Stimulated activated CD8-positive, alpha-beta memory T cell treated with anti-CD3 and anti-CD28 coated beads, Interleukin-4, amount 100 ng/mL, for 48 hours (primary cell): ENCODE measurements at places on chromosomes 6 and 20.

DNA sequence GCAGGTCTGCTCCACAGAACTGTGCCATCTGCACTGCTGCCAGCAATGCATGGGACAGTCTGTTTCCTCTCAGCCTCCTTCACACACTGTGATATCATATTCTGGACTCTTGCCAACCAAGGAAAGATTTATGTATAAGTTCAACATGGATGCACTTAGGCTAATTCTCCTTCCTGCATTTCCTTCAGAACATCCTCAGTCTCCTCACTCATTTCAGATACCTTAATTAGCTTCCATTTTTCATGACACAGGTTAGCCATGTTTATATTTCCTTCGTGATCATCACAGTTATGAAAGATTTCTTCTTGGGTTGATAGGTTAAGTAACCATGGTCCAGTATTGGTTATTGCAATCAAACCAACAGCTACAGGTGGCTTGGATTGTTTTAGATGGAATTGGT is 46.4 kb upstream of the DDR1 start:
- DNase-seq: no peak

DNA sequence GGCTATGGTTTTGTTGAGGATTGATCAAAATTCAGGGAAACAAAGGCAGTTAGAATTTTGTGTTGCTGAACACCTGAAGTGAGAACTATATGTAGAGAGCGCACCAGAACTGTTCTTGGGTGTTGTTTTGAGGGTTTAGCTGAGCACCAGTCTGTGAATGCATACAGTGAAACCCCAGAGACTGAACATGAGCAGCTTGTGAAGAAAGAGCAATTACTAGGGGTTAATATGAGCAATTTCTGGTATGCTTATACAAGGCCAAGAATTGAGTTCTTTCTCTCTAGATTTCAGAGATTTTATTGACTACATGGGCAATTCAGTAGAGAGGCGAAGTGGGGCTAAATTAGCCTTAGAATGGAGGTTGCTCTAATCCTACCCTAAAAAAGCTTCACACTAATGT is 93.9 kb downstream of the CD2AP start:
- no peak for DNase-seq

- no peak for DNase-seq
Measured at GRCh38 chr6:29797135-29797534, 30.5 kb upstream of the HLA-G start.

DNA sequence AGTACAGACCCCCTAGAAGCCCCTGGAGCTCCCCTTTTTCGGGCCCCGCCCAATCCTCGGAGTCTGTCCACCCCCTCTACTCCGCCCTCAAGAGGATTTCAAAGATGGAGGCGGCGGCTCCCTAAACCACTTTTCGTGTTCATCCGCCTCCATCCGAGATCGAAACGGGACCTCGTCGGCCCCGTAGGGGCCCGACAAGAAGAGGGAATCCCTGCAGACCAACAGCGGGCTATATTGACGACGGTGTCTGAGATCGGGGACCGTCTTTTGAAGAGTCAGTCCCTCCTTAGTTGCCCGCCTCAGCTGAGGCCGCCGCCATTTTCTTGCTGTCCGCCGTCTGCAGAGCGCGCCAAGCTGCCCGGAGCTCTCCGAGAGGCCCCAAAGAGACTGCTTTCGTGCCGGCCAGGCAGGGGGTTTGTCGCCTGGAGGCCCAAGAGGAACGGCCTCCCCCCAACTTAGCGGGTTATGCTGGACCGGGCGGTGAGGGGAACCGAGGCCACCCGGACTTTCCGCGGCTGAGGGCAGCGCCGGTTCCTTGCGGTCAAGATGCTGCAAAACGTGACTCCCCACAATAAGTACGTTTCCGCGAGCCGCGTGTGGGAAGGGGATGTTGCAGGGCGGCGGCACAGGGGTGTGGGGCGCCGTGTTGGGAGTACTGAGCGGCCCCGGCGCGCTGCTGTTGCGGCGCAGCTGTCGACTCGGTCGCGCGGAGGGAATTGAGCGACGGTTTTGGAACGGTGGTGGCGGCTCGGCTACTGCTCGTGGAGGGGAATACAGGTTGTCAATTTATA is 4.2 kb downstream of the BRD2 start:
- peak; percentile 68 for DNase-seq

- DNase-seq: no peak
Measured at GRCh38 chr6:69732640-69733039, 64.2 kb downstream of the LMBRD1 start.

DNA sequence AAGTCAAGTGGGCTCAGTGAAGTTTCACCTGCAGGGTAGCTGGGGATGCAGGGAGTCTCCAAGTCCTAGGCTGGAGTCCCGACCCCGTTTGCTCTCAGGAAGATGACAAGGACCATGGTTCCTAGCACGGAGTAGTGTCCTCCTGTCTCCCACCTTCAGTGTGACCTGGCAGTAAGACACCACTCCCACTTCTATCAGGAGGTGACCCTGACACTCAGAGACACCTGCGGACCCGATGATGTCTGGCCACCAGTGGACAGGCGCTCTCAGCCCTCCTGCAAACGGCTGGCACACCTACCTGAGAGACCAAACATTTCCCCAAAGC is 1.1 kb downstream of the SOD2 start:
- peak; percentile 30 for DNase-seq

- DNase-seq: no peak
Measured at GRCh38 chr20:33785503-33785902, 25.6 kb upstream of the CHMP4B start.

DNA sequence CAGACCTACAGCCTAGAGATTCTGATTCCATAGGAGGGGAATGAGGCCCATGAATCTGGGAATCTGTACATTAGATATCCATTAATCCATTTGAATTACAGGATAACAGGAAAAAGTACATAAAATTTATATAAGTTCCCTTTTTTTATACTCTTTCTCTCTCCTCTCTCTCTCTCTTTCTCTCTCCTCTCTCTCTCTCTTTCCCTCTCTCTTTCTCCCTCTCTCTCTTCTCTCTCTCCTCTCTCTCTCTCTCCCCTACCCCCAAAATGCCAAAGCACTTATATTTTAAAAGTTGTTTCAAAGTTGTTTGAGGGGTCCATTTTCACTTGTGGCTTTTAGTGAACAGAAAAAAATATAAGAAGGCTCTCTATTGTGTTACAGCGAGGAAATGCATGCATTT is 15.1 kb downstream of the TSHZ2 start:
- DNase-seq: no peak

DNA sequence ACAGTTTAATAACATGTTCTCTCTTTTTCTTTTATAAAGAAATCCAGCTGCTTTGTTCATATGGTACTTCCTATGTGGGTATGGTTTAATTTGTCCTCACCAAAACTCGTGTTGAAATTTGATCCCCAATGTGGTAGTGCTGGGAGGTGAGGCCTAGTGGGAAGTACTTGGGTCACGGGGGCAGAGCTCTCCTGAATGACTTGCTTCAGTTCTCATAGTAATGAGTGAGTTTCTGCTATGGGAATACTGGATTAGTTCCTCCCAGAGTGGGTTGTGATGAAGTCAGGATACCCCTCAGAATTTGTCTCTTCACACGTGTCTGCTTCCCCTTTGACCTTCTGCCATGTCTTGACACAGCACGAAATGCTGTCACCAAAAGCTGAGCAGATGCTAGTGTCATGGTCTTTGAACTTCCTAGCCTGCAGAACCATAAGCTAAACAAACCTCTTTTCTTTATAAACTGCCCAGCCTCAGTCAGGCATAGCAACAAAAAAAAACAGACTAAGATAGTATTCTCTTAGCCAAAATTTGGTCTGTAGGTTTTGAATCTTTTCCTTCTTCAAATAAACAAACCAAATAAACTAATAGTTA is 87.8 kb upstream of the HS3ST5 start:
- no peak for DNase-seq

DNA sequence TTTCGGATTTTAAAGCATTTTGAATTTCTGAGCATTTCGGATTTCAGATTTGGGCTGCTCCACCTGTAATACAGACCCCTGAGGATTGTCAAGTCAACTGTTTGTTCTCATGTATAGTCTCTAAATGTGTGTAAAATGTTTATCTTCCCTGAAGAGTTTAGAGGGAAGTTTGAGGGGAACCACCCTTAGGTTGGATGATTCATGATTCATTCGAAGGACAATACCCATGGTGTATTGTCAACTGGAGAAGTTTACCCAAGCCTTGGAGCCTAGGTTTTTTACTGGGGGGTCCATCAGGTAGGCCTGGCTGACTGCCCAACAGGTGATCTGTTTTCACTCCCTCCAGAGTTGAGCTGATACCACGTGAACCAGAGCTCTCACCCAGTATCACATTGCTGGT is 18.9 kb downstream of the GSTA4 start:
- no peak for DNase-seq

DNA sequence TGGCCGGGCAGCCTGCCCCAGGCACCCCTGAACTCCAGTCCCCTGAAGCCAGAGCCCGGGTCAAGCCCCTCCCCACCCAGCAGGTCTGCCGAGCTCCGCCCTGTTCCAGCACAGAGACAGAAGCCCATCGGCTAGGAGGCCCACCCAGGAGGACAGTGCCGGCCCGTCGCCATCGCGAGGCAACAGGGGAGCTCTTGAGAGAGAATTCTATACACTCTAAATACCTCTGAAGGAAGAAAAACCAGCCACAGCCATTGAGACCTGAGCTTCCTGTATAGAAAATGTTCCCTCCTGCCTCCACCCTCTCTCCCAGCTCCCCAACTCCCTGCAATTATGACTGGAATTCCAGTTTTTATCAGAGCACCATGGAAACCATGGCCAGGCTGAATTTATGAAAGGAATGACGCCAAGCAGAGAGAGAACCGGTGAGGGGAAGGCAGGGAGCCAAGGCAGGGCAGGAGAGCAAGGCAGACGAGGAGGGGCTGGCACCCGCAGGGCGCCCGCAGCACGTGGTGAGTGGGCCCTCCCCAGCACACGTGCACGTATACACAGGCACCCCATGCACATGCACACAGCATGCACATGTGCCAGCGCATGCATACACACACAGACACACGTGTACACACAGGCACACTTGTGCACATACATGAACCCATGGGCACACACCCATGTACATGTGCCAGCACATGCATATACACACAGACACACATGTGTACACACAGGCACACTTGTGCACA is 27.6 kb upstream of the MRGBP start:
- DNase-seq: no peak

DNA sequence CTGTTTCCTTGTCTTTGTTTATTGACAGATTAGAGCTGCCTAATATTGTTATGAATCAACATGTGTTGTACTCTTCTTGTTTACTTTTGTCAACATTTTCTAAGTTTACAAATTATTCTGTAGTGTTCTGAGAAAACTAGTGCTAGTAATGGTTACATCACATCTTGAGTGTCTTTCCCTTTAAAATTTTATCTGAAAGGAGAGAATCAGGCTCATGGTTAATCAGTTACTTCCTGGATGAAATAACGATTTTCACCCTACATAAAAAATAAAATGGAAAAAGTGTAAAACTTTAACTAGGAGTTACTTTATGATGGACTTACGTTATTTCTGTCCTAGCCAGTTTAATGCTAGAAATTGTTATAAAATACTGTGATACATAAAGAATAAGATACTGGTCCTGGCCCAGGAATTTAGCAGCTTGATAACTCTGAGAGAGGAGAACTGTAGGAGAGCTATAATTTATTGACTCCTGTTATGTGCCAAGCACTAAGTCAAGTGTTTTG is 26.4 kb upstream of the BMP5 start:
- DNase-seq: no peak

GRCh38 chr20:63915471-63915870 is 20.5 kb downstream of the DNAJC5 start:
- no peak for DNase-seq

DNA sequence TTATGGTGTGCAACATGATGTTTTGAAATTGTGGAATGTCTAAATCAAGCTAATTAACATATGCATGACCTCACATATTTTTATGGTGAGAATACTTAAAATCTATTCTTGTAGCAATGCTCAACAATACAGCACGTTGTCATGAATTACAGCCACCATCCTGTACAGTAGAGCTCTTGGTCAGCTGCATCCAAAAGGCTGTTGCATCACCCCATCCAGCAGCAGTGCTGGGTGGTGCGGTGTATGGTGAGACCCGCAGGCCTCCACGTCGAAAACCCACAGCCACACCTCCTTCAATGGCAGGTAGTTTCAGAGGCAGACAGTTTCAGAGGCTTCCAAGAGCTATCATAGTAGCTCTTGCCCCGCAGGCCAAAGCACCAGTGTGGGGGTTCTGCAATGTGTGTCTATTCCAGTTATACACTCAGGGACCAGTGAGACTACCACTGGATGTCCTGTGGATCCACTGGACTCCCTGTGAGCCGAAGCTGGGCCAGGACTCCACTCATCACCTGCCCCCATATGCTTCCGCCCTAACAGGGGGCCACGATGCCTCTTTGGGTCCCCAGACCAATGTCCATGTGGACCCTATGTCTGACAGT is 23.4 kb downstream of the PACSIN1 start:
- DNase-seq: no peak

- no peak for DNase-seq
Measured at GRCh38 chr6:54282186-54282585, 26.1 kb upstream of the TINAG start.

GRCh38 chr20:931401-931800 is 15.3 kb upstream of the ANGPT4 start:
- DNase-seq: no peak

- no peak for DNase-seq
Measured at GRCh38 chr6:143150281-143150680, 89.6 kb downstream of the AIG1 start.

DNA sequence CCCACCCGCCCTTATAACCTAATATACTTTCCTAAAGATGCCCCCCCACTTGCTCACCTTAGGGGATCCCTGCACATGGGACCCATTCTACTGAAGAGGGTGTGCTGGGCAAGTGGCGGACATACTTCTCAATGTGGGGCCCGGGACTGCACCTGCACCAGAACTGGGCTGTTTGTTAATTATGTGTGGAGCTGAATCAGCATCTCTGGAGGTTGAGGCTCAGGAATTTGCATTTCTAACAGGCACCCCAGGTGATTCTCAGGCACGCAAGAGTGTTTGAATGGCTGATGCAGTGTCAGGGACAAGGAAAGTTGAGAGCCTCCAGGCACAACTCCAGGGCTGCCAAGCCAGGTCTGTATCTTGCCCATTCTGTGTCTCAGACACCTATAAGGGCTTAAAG is 8.9 kb upstream of the PTPRT start:
- no peak for DNase-seq

GRCh38 chr20:62792940-62793756 is 3.1 kb upstream of the MRGBP start:
- DNase-seq: no peak

DNA sequence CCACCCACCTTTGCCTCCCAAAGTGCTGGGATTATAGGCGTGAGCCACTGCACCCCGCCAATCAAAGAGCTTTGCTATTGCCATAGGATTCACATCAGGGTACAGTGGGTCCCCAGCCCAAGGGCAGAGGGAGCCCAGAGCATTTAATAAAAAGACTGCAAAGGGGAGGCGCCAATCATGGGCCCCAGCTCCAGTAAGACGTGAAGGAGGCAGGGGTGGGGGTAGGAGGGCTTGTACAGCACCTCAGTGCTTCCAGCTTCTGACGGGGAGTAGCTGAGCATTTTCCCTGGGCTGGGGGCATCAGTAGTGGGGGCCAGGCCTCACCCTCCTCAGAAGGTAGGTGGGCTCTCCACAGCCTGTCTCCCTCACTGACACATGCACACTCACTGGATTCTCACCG is 1.5 kb downstream of the ADA start:
- no peak for DNase-seq
